Activated T-cell treated with anti-CD3 and anti-CD28 coated beads, Interleukin-2, amount 50 U/mL, for 4 hours (primary cell): ENCODE measurements at places on chromosomes 2 and 18. TPM values are rescaled to one million over a fixed set of nuclear protein-coding genes. Genes with fewer than 3 reads are reported as not detected.

- no peak for DNase-seq
Observed at GRCh38 chr2:10951558-10952414, 40.1 kb downstream of the KCNF1 start.

RAB3GAP1 gene
- 33.4 TPM for total RNA-seq

- no peak for DNase-seq
Observed at GRCh38 chr2:149001496-149001895, 37.0 kb upstream of the LYPD6B start.

- no peak for DNase-seq
Observed at GRCh38 chr2:27566628-27567027, 16.2 kb upstream of the ZNF512 start.

GRCh38 chr2:226123300-226123699 lies 676.3 kb downstream of the IRS1 start:
- no peak for DNase-seq

IL1RN gene
- total RNA-seq, result 1.2 TPM

DNA sequence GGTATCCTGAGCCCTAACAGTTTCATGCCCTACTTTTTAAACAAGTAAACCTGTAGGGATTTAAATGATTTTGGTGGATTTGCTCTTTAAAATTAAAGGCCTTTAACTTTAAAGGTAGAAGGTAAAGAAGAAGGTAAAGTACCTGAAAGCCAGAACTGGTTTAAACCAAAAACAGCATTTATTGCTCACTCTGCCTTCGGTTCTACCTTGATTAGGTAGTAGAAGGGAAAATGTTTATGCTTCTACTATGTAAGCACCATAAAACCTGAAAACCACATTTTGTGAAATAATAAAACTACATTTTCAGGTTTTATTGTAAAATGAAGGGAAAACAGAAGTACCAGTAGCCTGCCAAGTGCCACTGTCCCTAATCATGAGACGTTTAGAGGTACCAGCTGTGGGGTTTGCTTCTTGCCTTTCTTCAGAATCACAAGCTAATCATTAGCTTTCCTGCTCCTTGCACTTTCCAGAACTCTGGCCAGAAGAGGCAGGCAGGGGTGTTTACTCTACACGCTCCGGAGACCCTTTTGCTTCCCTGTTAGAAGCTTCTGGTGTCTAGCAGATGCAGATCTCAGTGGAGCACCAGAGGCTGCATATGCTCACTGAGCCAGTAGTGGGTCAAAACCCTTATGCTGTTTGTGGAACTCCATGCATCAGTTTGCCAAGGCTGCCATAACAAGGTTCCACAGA lies 33.3 kb downstream of the RPIA start:
- DNase-seq, result no peak

SPDYA gene
- total RNA-seq, result not detected
